ENCODE measurements at places on chromosomes 7 and 10.

DNA sequence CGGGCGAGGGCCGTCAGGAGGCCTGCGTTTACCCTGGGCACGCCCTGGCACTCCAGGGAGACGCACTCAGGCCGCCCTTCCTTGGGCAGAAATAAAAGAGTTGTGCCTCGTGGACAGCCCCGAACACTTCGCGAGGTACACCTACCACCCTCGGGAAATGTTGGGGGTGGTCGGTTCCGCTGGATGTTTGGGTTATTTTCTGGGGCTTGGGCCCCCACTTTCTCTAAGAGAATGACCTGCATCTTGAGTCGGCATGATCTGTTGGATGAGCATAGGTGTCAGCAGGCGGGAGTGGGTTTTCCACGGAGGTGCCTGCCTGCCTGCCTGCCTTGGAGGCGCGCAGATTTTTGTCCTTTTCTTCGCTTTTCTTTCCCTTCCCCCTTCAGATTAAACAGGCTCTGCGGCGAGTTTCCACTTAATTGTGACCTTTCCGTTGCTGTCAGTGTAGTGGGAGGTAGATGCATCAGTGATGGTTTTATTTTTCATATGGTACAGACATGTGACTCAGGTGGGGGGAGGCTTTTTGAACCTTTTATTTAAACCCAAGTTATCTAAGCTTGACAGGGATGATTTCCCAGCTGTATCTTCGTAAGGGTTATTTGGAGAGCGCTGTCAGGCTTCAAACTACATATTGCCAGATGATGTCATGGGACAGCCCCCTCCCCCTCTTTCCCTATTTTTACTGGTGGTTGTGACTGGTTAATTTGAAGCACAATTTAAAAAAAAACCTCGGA lies 661 bp downstream of the HECTD2 start:
- peak; percentile 53 for DNase-seq

DNA sequence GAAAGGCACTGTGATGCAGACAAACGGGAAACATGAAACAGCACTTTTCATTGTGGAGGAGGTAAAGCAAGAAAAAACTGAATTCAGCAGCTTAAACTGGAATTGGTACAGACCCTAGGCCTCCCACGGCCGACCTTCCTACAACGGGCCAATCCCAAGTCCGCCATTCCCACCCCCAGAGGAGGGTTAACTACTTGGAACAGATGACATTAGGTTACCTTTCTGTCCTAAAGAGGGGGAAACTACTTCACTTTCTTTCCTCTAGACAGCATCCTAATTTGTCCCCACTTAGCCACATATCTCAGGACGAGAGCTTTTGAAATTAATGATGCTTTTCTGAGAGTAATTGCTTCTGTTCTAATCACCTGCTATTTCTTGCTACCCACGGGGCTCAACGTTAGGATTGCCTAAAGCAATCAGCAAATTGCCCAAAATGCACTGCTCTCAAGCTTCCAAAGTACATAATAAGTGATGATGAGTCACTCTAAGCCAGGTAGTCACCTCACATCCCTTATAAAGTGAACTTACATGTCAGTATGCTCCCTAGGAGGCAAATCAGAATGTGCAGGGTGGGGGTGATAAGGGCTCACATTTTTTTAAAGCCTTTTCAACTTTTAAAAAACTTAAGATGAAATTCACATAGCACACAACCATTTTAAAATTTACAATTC lies 36.7 kb downstream of the LSM5 start:
- no peak for DNase-seq

DNA sequence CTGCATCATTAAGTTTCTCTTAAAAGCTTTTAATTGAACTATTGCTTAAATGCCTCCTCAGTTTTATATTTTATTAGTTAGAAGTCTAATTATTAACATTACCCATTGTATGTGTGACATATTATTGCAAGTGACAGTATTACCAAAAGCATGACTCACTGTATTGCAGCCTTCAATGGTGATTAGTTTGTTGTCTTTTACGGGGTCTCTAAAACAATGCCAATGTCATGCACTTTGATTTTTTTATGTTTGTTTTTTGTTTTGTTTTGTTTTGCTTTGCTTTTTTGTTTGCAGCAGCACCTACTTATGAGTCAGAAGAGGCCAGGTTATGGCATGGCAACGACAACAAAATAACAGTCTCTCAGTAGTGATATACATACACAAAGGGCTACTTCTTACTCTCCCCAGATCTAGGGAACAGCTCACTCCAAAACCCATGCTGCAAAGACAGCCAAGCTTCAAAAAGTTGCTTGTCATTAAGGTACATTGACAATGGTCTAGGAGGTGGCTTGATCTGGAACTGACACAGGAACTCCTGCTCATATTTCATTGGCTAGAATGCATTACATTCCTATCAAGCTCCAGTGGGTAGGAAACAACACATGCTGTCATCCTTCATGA lies 293.7 kb upstream of the POM121L12 start:
- DNase-seq, result no peak

GRCh38 chr10:132647424-132647823 lies 109.8 kb downstream of the INPP5A start:
- DNase-seq, result no peak

DNA sequence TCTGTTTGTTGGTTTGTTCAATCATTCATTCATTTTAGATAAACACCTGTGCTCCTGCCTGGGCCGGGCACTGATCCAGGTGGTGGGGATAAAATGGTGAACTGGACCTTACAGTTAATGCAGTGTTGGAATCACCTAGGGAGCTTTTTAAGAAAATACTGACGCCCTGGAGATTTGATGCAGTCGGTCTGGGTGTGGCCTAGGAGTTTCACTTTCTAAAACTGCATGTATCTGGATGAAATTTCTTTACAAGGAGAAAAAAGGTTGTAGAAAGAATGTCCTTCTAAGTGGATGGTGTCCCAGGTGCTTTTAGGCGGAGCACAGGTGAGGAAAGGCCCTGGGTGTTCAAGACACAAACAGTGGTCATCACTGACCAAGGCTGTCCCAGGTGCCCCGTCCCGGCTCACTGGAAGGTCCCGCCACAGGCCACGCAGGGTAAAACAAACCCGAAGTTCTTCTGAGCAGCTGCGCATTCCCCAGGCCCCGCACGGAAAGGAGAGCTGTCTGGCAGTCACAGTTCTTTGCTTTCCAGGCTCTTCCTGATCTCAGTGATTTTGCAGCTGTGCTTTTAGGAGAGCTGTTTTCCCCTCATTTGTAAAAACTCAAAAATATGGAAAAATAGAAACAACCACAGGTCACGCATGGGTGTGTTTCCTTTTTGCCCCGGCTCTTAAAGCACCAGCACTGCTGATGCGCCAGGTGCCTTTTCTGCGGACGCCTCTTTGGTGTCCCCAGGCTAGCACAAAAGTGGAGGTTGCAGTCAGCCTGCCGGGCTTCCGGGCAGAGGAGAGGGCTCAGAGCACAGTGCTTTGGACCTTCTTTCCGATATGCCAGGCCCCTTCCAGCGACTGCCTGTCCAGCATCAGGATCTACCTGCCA lies 161.9 kb downstream of the GRK5 start:
- no peak for DNase-seq

DNA sequence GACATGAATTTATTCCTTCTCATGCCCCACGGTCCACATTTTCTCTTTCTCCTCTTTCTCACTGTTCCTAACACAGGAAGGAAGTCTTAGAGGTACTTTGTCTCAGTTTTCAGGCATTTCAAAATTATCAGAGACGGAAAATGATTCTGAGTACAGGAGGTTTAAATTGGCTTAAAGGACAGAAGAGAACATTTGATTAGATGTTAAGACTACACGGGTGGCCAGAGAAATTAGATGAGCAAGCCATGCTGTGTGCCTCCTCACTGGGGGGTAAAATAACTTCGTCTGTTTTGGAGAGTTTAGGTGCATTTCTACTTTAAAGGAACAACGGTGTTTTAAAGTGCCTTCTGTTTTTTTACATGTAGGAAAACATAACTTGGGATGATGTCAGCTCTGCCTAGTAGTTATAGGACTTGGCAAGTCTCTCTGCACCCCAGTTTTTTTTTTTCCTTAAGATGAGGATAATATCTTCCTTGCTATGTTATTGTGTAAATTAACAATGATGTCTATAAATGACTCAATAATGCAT lies 66.9 kb downstream of the MCMBP start:
- DNase-seq, result no peak

- DNase-seq, result no peak
Measured at GRCh38 chr7:585229-585711, 65.6 kb upstream of the PDGFA start.

DNA sequence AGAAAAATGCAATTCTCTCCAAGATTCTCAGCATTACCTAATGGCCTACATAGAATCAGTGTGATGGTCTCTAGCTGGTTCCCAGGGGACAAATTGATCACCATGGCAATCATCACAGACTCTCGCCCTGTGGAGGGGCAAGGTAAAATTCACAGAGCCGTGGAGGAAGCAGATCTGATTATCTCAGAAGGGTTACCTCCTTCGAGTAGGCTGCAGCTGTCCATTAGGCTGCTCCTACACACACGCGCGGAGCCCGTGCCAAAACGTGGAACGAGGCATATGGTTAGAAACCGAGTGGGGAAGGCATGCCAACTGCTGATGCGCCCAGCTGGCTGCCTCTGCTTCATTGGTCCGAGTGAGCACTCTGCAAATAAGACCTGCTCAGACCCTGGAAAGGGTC lies 52.8 kb upstream of the PTER start:
- DNase-seq, result no peak

- DNase-seq, result no peak
Measured at GRCh38 chr7:5276611-5277010, 6.1 kb upstream of the SLC29A4 start.

DNA sequence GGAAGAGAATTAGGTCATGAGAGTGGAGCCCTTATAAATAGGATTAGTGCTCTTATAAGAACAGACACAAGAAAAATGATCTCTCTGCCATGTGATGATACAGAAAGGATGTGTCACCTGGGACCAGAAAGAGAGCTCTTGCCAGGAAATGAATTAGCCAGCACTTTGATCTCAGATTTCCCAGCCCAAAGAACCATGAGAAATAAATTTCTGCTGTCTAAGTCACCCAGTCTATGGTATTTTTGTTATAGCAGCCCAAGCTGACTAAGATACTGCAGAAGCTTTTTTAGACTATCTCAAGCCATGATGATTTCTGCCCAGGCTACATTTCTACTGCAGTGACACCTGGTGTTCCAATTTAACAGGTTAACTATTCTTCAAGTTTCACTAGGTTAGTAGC lies 84.8 kb downstream of the RSU1 start:
- DNase-seq, result no peak

DNA sequence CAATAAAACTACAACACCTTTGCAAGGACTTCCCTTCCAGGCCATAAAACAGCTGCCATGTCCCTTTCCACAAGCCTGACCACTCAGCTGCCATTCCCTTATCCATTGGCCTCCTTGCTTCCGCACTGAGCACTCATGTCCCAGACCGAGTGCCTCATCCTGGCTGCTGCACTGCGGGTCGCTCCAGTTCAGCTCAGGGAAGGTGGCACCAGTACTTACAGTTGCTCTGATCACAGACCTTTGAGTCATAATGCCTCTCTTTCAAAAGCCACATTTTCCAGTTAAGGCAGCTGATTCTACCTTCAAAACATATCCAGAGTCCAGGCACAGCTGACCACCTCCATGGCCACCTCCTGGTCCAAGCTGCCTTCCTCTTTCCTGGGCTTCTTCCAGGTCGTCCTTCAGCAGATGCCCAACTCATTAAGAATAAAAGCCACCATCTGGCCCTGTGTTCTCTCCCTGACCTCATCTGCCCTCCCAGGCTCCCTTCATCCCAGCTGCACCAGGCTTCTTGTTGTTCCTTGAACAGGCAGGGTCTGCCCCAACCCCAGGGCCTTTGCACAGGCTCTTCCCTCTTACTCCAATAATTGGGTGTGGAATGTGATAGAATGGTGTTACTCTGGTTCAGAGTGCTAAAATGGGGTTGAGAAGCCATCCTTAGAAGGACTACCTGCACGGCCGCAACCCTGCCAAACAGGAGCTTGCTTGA lies 64.5 kb downstream of the RAMP3 start:
- no peak for DNase-seq

- DNase-seq, result no peak
Measured at GRCh38 chr7:133528796-133529195, 275.9 kb downstream of the EXOC4 start.

GRCh38 chr7:26449175-26450165 lies 157.8 kb downstream of the SNX10 start:
- DNase-seq, result peak; percentile 88

DNA sequence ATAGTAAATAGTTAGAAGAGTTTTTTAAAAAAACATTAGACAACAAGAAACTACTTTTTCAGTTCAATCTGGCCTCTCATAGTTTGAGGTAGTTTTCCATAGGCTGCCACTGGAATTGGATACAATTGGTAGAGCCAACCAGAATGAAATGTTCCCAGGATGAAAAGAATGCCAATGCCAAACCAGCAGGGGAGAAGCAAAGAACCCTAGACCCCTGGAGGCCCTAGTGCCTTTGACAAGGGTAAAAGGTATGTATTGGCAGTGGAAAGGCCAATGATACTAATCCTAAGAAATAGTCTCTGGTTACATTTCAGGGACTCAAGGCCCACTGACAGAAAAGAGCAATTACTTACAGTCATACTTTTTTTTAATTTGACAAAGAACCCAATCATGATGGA lies 77.4 kb upstream of the SEM1 start:
- DNase-seq, result no peak

- no peak for DNase-seq
Measured at GRCh38 chr10:44198780-44199097, 186.2 kb downstream of the CXCL12 start.

DNA sequence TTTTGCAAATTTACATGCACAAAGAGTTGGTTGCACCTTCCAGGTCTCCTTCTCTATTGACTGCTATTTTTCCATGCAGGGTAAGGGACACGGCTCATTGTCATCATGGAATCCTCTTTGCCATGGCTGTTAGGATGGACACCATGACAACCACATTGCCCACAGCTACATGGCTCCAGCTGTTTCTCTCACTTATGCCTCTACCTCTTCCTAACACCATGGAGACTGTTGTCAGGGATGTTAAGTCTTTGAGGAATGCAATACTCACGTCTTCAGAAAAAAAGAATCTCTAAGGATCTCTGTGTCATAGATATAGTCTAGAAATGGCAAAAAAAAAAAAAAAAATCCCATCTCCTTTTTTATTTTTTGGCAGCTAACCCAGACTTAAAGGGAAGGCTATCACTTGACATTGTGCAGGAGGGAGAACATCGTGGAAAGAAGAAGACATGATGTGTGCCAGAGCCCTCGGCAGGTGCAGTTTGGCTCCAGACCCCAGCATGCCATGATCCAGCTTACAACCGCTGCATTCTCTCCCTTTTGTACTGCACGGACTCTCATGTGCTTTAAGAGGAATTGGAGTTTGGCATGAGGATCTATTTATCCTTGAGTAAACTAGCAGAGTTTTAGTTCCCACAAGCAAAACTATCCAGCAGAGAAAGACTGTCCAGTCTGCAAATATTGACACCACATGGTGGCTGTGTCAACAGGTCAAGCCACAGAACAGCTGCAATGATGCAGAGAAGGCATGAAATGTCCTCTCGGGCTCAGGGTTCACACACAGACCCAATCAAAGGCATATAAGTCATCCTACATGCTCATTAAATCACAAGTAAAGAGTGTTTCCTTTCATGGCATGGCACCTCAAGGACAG lies 70.8 kb downstream of the FRMD4A start:
- no peak for DNase-seq

GRCh38 chr10:69848454-69848853 lies 46.7 kb downstream of the COL13A1 start:
- DNase-seq, result no peak

All from ACHN (cell line).